ENCODE measurements at places on chromosomes 11 and 22.
A peak's percentile ranks its signal among the peaks of the same experiment; 100 is the strongest.

DNA sequence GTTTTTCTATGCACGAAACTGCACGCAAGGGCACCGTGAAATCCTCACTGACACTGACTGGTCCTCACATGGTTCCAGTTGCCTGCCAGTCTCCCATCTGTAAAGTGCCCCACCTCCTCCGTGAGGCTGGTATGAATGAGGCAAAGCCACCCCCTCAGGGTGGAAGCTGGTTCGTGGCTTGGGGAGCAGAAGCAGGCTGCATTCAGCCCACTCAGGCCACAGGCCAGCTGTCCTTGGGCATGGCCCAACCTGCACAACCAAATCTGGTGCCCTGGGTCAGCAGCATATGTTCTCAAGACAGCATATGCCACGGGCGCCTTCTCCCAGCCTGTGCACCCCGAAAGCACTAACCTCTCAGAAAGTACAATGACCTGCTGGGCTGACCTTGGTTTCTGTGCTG is 29.3 kb downstream of the SERPINH1 start:
- DNase-seq = no peak

DNA sequence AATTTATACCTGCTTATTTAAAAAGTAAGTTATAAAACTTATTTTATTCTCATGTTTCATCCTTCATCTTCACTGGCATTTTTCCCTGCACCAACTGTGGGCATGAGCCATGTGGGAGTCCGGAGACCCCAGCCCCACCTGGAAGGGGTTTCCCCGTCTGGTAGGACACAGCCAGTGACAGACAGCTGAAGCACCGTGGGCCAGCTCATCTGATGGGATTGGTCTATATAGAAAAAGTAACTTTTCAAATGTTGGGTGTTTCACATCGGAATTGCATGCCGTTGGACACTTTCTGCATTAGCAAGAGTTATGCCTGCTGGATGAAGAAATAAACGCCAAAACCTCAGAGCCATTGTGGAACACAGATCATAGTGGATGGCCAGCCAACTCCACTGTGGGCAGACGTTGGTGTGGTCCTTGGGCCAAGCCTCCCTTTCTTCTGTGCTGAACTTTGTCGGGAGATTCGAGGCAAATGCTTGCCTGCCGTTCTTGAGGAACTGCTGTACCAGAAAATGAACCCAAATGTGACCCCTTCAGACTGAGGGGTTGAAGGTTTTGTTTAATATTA is 1329.3 kb downstream of the TBC1D22A start:
- DNase-seq = no peak

GRCh38 chr11:43021466-43021865 is 290.3 kb upstream of the API5 start:
- DNase-seq = no peak

GRCh38 chr11:1112351-1113191 is 37.9 kb downstream of the MUC2 start:
- no peak for DNase-seq

DNA sequence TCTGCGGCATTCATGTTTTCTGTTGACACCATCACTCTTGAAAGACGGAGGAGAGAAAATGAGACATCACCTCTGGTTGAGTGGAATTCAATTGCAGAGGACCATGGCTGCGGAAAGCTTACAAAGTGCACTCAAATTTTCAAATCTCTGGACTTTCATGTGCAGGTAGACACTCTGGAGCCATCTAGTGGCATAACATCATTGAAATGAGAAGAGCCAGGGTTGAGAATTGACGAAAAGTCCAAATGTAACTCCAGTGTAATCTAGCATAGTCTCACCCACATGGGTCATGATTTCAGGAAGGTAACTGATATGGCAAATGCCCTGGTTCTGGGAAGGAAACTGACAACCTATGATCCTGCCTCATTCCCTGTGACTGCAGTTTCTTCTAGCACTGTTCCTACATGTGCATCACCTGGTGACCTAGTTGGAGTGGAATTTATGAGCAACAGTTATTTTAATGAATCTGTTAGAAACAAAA is 687.8 kb downstream of the KCNA4 start:
- DNase-seq = peak; percentile 50

GRCh38 chr11:63887386-63887999 is 29.5 kb downstream of the RCOR2 start:
- DNase-seq = no peak

- no peak for DNase-seq
Measured at GRCh38 chr11:2368178-2368850, 8.8 kb upstream of the CD81 start.

DNA sequence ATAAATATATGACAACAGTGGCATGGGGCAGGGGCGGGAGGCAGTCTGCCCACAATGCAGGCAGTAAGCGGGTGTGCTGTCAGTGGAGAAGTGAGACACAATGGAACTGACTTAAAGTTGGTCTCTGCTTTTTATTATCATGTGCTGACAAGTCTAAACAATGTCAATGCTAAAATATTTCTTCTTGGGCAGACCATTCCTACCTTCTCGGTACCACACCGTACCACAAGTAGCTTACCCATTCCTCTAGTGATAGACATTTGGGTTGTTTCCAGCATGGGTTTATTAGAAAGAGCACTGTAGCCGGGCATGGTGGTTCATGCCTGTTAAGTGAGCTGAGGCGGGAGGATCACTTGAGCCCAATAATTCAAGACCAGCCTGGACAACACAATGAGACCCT is 2.6 kb upstream of the CHADL start:
- no peak for DNase-seq

- DNase-seq = no peak
Measured at GRCh38 chr11:79485694-79486093, 44.9 kb upstream of the TENM4 start.

GRCh38 chr22:22576244-22576988 is 17.4 kb upstream of the PRAME start:
- no peak for DNase-seq

DNA sequence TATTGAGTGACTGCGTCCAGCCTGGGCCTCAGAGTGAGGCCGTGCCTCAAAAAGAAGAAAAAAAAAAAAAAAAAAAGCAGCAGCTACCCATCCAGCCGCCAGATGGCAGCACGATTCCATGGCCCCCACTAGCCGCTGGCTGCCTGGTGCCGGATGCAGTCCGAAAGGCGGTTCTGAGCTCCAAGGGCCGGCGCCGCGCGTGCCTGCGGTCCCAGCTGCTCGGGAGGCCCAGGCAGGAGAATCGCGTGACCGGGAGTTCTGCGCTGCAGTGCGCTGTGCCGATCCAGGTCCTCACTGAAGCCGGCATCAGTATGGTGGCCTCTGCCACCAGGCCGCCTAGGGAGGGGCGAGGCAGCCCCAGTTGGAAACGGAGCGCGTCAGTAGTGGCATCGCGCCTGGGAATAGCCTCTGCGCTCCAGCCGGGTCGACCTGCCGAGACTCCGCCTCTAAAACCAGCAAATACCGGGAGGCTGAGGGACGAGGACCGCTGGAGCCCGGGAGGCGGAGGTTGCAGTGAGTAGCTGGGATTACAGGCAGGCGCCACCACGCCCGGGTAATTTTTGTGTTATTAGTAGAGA is 19.3 kb downstream of the SCARF2 start:
- DNase-seq = no peak

DNA sequence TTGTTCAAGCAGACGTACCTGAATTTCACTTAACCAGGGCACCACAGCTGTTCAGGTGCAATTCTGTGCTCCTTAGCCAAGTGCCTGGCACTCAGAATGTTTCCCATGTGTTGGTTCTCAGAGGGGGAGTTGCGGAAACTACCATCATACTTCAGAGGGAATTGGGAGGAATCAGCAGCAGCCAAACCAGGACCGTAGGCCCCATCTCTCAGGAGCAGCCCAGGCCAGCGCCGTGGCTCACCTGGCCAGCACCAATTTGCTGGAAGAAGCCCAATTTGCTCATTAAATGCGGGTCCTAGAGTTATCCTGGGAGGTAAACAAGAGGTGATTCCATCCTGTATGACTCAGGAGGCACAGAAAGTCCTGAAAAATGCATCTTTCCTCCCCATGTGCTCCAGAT is 435.4 kb downstream of the BRD1 start:
- no peak for DNase-seq

GRCh38 chr11:104898685-104899013 is 389 bp upstream of the CASP12 start:
- DNase-seq = no peak

DNA sequence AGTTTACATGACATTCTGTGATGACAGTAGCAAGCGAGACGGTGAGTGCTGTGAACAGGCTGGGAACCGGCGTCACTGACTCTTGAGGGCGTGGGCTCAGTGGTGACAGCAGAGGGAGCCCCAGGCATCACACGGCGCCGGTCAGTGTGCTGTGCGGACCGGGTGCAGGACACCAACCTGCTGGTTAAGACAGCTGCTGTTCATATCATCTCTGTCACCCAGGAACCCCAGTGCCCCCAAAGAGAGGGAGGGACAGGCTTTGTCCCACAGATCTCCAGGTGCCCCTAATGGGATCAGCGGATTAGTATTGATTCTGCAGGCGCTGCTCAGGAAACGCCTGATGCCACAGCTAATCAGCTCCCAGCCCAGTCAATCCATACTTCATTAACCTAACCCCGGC is 18.4 kb downstream of the B3GAT1 start:
- DNase-seq = no peak

DNA sequence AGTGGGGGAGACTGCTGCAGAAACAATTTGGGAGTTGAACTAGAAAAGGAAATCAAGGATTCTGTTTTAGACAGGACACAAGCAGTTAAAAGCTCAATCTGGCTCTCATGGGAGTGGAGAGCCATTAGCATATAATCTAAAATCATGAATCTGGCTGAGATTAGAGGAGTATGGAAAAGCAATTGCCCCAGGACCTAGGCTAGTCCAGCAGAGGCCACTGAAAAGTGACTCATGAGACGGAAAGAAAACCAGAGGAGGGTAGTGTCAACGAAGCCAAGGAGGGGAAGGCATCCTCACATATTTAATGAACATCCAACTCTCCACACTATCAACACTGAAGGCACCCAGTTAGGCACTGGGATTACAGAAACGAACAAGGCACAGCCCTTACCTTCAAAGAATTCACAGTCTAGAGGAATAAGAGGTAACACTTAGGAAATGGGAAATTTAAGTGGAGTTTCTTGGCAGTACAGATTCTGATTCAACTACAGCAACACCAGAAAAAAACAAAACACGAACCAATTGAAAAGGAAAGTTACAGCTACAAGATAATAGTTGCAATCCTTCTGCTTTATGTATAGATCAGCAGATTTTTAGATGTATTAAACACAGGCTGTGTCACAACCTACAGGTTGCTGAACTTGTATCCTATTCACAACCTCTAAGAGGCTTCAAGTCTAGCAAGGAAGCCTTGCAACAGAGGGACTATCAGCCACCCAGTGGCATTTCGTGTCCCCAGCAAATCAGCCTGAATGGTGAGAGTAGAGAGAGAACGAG is 43.7 kb upstream of the CHST1 start:
- no peak for DNase-seq

DNA sequence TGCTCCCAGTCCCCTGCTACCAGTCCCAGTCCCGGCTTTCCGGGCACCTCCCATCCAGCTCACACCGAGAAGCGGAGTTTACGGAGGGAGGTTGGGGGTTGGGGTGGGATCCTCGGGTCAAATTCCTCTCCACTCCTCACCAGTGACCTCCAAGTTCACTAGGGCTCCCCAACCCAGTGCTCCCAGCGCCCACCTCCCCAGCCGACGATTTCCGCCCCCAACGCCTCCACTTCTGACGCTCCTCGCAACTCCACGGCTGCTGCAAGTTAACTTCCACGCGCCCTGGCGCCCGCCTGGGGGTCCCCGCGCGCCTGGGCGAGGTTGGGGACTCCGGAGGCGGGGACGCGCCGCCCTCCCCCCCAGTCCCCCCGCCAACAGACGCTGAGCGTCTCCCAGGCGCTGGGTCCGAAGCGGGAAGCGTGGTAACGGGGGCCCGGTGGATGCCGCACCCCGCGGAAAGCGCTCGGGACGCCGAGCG is 526 bp downstream of the TPST2 start:
- DNase-seq = no peak

DNA sequence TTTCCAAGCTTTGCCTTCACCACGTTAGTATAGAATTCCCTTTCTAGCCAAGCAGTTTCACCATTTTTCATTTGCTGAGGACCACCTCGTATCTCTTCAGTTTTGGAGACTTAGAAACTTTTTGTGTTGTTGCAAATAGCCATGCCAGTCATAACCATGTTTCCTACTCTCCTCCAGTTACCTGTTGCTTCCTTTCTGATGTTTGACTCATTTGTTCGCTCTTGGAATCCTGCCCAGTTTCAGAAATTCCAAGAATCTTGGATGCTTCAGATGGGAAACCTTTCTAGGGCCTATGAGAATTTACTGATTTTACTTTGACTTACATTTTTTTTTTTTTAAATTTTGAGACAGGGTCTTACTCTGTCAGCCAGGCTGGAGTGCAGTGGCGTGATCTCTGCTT is 65.4 kb downstream of the PPP6R3 start:
- no peak for DNase-seq

DNA sequence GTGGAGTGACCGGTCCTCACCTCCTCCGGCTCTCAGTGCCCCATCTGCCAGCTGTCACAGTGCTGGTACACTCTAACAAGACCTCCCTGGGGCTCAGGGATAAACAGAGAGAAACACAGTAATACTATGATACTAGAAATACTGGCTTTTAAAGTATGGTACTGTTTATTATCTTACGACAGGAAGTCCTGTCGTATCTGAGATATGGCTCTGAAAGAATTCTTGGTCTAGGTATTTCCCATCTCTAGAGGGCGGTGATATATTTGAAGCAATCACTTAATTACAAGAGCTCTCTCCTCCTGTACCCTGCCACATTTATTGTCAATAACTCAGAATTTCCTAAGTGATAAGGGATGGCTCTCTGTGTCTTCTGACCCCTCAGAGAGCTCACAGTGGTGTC is 119.1 kb downstream of the RRM1 start:
- no peak for DNase-seq

DNA sequence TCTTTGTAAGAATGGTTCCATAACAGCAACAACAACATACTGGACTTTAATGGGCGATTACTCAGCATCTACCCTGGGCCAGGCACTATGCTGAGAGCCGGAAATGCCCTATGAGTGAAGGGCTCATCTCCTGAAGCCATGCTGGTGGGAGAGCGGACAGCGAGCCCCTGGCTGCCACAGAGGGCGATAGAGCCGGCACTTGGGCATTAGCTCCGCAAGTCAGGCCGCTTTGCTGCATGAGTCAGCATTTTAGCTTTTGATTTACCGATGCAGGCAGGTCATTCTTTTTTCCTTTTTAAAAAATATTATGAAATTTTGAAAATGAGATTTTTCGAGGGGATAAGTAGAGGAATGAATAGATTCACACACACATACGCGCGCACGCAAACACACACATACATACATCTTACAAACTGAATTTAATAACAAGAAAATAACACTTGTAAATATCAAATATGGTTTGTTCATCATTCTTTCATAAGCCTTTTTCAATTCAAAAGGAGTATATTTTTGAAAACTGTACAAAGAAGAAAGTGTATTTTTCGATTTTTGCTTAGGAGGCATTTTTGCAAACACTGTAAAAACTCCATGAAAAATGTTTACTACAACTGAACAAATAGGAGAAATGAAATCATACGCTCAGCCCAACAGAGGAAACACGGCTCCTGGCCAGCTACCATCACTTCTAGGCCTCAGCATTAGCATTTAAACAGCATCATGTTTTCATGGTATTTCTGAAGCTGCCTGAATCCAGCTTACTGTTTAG is 667.3 kb downstream of the OPCML start:
- DNase-seq = no peak
